ENCODE measurements at places on chromosomes 7 and 10.
A peak's percentile ranks its signal among the peaks of the same experiment; 100 is the strongest.

GRCh38 chr10:95840121-95840520 is 67.7 kb upstream of the CC2D2B start:
- no peak for DNase-seq

- peak; percentile 24 for DNase-seq
Measured at GRCh38 chr7:110168010-110168409, 922.9 kb upstream of the LRRN3 start.

DNA sequence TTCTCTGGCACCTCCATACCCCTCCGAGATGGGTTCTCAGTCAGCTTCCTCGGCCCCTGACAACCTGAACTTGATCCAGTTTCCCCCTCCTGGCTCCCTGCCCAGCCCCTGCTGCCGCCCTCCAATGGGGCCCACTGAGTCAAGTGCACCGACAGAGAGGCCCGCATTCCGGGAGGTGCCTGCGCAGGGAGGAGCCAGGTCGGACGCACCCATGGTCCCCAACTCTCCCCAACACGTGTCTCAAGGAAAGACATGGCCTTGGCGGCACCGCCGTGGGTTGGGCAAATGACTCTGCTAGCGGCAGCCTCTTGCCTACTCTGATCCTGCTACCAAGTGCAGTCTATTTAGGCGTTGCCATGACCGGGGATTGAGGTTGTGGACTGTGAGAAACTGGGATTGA is 275.3 kb downstream of the SNX13 start:
- DNase-seq: no peak

- no peak for DNase-seq
Measured at GRCh38 chr7:40263752-40264390, 129.1 kb downstream of the SUGCT start.

DNA sequence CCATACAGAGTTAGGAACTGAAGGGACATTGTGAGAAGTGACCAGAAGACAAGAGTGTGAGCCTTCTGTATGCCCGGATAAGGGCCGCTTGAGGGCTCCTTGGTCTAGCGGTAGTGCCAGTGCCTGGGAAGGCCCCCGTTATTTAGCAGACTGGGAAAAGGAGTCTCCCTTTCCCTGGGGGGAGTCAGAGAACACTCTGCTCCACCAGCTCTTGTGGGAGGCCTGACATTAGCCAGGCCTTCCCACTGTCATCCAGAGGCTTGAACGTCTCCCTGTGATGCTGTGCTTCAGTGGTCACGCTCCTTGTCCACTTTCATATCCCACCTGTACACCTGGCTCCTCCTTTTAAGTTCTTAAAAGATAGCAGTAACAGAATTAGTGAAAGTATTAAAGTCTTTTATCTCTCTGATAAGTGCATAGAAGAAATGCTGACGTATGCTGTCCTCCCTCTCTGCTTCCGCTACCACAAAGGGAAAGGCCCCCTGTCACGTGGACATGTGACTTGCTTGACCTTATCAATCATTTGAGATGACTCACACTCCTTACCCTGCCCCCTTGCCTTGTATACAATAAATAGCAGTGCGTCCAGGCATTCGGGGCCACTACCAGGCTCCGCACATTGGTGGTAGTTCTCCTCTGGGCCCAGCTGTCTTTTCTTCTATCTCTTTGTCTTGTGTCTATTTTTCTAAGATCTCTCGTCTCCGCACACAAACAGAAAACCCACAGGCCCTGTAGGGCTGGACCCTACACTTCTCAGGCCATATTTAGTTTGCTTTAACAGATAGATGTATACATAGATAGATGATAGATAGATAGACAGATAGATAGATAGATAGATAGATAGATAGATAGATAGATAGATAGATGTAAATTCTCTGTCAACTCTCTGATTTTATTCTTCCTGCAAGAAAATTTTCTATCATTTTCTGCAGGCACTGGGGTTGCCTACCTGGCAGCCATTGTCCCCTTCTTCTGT is 131.5 kb upstream of the JCAD start:
- DNase-seq: no peak

- no peak for DNase-seq
Measured at GRCh38 chr7:98214811-98215321, 3.6 kb downstream of the BHLHA15 start.

DNA sequence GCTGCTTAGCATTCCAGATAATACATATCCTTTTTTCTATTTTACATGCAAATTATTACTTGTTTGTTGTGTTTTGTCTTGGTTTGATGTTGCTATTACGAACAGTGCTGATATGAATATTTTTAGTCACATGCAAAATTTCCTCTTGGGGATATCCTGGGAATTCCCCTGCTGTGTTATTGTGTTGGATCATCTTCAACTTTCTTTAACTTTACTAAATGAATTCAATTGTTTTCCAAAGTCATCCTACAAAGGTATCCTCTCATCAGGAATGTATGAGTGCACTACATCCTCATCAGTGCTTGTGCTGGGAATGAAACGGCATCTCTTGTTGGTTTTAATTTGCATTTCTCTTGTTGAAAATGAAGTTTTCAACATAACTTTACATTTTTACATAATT is 87.1 kb downstream of the AASS start:
- DNase-seq: no peak

DNA sequence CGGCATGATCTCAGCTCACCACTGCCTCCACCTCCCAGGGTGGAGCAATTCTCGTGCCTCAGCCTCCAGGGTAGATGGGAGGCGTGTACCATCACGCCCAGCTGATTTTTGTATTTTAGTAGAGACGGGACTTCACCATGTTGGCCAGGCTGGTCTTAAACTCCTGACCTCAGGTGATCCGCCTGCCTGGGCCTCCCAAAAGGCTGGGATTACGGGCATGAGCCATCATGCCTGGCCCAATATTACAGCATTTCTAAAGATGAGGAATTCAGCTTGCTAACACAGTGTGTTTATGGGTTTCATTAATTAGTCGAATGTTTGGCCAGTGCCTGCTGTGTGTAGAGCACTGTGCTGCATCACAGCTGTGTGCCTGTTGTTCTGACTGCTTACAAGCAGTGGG is 3.7 kb downstream of the WDR37 start:
- no peak for DNase-seq

DNA sequence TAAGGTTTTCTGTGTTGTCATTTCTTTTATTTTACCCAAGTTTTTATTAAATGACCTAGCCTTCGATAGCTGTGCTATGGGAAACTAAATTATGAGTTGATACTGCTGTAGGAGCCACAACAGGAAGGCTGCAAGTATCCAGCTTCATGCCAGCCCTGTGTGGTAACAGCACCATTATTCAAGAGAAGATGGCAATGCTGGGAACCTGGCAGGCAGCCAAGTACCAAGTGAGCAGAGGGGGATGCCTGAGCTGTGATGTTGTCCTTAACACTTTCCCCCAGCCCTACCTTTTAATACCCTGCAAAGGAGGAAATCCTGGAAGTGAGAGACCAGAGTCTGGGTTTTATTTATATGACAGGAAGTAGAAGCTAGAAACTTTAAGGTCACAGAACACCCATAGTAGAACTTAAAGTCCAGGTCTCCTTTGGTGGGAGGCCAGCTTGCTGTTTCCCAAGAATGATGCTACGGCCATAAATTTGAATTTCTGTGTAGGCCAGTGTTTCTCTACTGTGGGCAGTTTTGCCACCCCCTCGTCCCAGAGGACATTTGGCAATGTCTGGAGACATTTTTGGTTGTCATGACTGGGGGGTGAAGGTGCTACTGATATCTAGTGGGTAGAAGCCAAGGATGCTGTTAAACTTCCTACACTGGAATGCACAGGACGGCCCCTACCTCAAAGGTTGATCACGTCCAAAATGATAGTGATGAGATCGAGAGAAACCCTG is 9.2 kb upstream of the ATXN7L1 start:
- DNase-seq: no peak

GRCh38 chr7:122013065-122013464 is 131.0 kb downstream of the AASS start:
- DNase-seq: peak; percentile 16

DNA sequence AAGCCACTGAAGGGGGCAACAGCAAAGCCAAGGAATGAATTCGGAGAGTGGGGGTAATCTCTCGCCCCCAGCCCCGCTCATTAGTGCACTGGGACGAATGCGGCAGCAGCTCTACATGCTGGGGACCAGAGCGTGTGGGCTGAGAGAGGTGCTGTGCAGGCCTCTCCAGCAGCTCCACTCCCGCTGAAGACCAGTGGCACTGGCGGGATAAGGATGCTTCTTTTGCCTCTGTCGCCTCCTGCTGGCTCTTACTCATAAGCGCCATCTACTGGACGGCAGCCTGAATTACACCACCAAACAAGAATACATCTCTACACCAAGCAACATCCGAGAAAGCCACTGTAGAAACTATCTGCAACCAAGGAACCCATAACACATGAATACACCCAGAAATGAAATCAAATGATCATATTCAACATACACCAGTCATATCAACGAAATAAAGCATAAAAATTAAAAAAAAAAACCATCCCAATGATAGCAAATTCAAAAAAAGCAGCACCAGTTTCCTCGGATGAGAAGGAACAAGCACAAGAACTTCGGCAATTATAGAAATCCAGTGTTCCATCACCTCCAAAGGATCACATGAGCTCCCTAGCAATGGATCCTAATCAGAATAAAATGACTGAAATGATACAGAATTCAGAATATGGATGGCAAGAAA is 79.0 kb upstream of the TMEM168 start:
- peak; percentile 39 for DNase-seq

DNA sequence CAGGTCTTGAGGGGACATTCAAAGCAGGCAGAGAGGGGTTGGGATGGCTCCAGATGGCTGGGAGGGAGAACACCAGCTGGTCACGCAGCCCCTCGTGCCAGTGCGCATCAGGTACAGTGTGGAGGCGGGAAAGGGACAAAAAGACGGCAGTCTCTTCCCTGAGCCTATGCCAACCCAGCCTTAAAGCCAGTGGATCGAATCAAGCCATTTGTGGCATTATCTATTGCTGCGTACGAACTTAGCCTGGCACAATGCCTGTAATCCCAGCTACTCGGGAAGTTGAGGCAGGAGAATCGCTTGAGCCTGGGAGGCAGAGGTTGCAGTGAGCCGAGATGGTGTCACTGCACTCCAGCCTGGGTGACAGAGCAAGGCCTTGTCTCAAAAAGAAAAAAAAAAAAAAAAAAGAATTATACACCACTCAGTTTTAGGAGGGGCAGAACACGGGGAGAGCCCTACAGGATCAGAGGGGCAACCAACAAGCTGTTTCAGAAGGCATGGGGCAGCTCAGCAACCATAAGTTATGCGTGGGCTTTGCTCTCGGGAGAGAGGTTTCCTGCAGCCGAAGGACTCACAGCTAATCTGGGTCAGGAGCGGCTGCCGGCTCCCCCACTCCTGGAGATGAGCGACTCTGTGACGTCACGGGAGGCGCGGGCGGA is 356 bp upstream of the NDUFB2 start:
- DNase-seq: peak; percentile 93

- DNase-seq: peak; percentile 68
Measured at GRCh38 chr10:65570143-65571010, 1355.5 kb upstream of the LRRTM3 start.

- DNase-seq: peak; percentile 41
Measured at GRCh38 chr10:101995451-101996063, 60.4 kb downstream of the ARMH3 start.

- no peak for DNase-seq
Measured at GRCh38 chr7:151683615-151684407, 164.1 kb upstream of the RHEB start.

DNA sequence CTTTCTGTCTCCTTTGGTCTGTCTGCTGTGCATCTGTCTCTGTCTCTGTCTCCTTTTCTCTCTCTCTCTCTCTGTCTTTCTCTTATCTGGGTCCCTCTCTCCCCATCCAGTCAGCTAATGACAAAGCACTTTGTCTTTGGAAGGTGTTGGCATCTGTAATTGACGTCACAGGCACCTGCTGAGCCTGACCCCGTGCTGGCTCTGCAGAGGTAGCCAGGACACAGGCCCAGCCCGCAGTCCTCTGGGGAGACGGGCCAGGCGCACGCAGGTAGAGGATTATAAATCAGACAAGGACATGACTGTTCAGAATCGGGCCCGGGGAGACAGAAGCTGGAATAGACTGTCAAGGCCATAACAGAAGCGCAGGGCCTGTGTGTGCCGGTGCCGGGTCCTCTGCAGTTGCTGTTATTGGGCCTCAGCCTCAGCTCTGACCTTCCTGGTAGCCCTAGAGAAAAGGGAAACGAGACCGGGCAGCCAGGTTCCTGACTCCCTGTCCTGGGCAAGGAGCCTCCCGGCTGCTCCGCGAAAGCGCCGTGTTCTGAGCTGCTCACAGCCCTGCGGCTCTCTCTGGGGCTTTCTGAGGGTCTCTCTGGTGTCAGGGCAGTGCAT is 10.7 kb upstream of the PSMG3 start:
- no peak for DNase-seq

- no peak for DNase-seq
Measured at GRCh38 chr10:119466655-119467054, 75.9 kb downstream of the RGS10 start.

DNA sequence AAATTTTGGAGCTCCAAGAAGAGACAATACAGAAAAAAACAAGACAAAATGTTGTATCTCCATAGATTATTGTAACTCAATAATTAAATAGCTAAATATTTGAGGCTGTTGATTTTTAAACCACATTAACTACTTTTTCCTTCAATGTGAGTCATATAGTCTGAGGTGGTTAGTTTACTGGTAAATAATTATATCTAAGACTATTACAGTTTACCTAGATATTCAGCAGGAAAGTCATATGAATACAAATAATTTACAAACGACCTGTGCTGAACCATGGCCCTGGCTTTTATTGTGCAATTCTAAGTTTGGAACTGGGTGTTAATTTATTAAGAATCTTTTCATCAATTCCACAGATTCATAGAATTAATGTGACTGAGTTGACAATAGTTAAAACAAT is 22.2 kb downstream of the CREB5 start:
- no peak for DNase-seq

DNA sequence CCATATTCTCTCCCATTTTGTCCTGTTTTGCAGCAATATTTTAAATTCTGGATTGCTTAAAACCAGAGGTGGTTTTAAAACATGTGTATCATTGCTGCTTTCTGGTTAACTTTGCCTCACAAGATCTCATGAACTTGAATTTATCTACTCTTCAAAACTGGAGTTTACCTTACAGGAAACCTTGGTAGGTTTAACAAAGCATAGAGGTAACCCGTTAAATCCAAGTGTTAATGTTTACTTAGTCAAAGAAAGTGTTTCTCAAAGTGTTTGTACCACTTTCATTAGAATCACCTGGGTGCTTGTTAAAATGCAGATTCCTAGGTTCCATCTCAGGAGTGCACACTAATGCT is 44.0 kb upstream of the VDAC2 start:
- no peak for DNase-seq

GRCh38 chr7:19464241-19464640 is 244.6 kb downstream of the POLR1F start:
- peak; percentile 39 for DNase-seq

Data from fibroblast of skin of right biceps (primary cell).